GF-D8 (cell line): ENCODE measurements at places on chromosomes 3 and 15.

DNA sequence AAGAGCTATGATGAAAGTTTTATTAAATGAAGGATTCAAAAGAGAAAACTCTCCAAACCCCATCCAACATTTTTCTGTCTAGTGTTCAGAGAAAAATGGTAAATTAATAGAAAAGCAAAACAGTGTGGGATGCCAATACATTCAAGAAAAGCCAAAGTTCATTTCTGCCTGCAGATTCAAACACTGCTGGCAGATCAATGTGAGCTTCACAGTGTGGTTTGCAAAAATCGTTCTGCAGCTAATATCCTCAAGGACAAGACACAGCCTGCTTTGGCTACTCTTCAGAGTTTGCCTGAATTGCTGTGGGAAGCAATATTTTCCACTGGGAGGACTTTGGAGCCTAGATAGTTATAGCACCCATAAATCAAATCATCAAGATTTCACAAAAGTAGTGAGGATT, 619.9 kb upstream of the SUCLG2 start:
- no peak for DNase-seq

DNA sequence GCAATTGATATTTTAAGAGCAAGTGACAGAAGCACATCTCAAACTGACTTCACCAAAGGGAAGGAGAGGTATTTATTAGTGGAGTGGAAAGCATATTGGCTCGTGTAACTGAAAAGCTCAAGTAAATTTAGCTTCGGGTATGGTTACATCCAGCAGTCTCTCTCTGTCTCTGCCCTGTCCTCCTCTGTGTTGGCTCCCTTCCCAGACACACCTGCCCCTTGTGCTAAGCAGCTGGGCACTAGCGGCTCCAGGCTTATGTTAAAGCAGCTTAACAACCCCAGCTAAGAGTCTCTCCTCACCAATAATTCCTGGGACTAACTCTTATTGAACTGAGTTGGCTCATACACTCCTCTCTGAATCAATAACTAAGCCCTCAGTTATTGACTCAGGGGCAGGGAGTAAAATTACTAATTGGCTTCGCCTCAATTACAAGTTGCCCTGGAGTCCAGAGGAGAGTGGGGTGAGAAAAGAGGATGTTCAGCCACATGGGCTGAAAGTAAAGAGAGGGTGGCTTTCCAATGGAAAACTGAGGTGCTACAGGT, 12.8 kb upstream of the SH3BP5 start:
- DNase-seq: no peak

GRCh38 chr3:45179163-45179562, 33.0 kb upstream of the CDCP1 start:
- DNase-seq: no peak

- DNase-seq: no peak
Measured at GRCh38 chr3:52407779-52408178, 37.1 kb downstream of the SEMA3G start.

DNA sequence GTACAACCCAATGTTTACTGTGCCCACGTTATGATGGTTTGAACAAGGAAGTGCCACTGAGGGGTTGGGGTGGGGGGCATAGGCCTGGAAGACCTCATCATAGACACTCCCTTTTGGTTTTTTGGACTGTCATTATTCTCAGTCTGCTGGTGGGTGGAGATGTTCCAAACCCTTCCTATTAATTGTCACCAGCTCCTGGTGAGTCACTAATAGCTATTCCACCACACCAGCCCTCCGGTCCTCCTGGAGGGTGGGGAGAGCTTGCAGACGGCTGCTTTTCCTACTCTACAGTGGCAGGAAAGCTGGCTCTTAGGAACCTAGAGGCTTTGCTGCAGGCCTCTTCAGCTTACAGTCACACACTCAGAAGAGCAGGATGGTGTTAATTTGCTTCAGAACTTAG, 9.0 kb upstream of the COPG1 start:
- no peak for DNase-seq

DNA sequence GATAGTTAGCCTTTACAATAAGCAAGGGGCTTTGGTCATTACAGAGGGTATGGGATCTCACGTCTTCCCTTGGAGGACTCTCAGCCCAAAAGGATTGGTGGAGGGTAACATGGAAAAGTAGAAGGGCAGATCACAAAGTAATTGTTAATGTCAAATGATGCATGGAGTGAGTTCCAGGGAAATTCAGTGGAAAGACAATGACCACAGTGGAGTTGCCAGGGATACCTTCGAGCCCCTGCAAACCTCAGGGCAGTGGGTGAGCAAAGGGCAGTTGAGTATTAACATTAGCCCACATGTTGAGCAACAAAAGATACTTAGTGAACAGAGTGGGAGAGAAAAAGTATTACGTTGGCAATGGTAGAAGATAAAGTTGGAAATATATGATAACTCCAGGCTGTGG, 593.4 kb upstream of the NR2F2 start:
- no peak for DNase-seq

- no peak for DNase-seq
Measured at GRCh38 chr3:113263020-113263419, 51.7 kb downstream of the BOC start.

DNA sequence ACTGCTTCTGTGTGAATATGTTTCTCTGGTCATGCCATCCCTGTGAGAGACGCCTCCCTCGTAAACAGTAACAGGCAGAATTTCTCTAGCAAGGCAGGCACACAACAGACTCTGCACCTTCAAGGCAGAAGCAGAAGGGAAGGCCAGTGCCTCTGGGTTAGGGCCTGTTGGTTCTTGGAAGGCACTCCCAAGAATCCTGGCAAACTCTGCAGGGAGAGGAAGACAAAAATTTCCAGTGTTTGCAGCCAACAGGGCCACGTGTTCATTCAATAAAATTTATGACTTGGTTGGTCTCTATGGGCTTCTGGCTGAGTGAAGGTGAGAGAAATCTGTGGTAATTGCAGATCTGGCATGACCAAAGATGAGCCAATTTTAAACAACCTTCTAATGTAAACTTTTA, 39.3 kb downstream of the NFKBIZ start:
- DNase-seq: no peak

GRCh38 chr3:127654374-127654773, 18.4 kb upstream of the ABTB1 start:
- DNase-seq: no peak
